ENCODE measurements at places on chromosomes 1 and 21.

- DNase-seq = peak; percentile 29
Measured at GRCh38 chr1:230270559-230271281, 155.4 kb downstream of the PGBD5 start.

DNA sequence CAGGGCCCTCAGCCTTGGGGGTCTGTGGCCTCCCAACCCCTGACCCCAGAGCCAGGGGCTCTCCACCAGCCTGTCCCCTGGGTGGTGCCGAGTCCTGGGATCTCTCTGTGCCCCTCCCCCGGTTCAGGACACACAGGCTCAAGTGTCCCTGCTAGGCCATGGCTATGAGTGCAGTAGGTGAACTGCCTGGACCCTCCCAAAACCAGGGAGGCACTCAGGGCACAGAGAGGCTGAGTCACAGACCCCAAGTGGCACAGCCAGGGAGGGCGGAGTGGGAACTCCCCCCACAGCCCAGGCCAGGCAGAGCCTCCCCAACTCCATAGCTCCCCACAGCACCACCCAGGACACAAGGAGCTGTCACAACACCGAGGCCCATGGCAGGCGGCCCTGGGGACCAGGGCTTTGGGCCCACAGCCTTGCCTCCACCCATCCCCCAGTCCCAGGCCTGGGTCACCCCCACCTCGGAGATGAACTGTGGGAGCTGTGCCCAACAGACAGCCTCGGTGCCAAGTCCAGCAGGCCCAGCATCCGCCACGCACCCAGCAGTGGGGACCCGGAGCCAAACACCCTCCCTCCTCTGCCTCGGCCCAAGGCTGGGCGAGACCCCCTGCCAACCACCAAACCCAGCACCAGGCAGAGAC is 3.2 kb downstream of the DVL1 start:
- no peak for DNase-seq

- DNase-seq = no peak
Measured at GRCh38 chr1:176051902-176052518, 155.1 kb downstream of the COP1 start.

GRCh38 chr1:243488459-243489157 is 232.8 kb downstream of the SDCCAG8 start:
- DNase-seq = no peak

GRCh38 chr1:111798580-111798979 is 42.9 kb downstream of the DDX20 start:
- no peak for DNase-seq

- no peak for DNase-seq
Measured at GRCh38 chr1:215761446-215761845, 194.3 kb downstream of the KCTD3 start.

DNA sequence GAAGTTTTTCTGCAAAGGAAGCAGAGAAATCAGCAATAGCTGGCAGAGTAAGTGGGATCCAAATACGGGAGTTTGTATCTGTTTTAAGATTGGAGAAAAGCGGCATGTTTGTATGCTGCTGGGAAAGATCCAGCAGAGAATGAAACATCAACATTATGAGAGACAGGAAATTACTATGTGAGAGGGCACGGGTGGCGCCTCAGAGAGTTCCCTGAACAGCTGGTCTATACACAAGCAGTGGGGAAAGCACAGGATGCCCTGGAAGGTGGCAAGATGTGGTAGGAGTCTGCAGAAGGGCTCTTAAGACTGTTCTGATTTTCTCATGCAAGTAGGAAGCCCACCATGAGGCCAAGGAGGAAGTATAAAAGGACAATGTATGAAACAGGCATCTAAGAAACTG is 130.4 kb downstream of the RERE start:
- no peak for DNase-seq

Data from stimulated activated CD8-positive, alpha-beta memory T cell treated with anti-CD3 and anti-CD28 coated beads, Interleukin-7, amount 100 ng/mL, for 48 hours (primary cell).